ENCODE measurements at places on chromosomes 3 and 15. TPM values are rescaled to one million over a fixed set of nuclear protein-coding genes. Genes with fewer than 3 reads are reported as not detected.

- peaks cover 43% of the 10 kb centered on the region for H3K36me3 ChIP-seq
- no peak overlapping the region for H3K27ac ChIP-seq
- DNase-seq = no peak
- no peaks in the 10 kb centered on the region for H3K4me1 ChIP-seq
- H3K4me3 ChIP-seq = no peak overlapping the region
- no peaks in the 10 kb centered on the region for H3K27me3 ChIP-seq
Observed at GRCh38 chr15:56699743-56700142, 33.6 kb downstream of the ZNF280D start.

- H3K27me3 ChIP-seq = no peaks in the 10 kb centered on the region
- no peaks in the 10 kb centered on the region for H3K36me3 ChIP-seq
- DNase-seq = peak; percentile 10
- H3K4me3 ChIP-seq = no peak overlapping the region
- H3K4me1 ChIP-seq = no peaks in the 10 kb centered on the region
Observed at GRCh38 chr3:126103121-126104027, 19.4 kb upstream of the SLC41A3 start.

DNA sequence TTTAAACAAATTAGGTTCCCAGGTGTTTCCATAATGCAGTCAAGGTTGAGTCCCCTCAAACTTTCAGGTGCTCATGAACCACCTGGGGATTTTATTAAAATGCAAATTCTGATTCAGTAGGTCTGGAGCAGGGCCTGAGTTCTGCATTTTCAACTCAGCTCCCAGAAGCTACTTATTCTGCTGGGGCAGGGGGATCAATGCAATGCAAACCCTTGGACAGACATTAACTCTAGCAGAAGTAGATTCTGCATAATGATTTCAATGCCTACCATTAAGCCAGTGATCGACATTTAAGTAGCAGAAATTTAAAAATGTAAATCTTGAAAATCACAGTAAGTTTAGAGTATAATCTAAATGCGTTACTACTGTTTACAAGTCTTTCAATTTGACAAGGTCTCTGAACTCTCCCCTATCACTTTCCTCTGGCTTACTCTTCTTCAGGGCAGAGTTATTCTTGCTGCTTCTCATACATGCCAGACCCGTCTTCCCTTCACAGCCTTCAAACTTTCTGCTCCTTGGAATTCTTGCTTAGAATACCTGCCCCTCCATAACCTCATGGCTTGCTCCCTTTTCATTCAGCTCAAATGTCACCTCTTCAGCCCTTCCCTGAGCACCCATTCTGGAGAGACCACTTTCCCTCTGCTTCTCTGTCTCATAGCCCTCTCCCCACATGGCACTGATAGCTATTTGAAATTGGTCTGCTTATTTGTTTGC is 19.3 kb upstream of the DPPA4 start:
- no peaks in the 10 kb centered on the region for H3K27me3 ChIP-seq
- H3K36me3 ChIP-seq = no peaks in the 10 kb centered on the region
- DNase-seq = no peak
- no peaks in the 10 kb centered on the region for H3K4me1 ChIP-seq
- H3K27ac ChIP-seq = no peak overlapping the region

GRCh38 chr15:43511012-43511885 is 6.2 kb upstream of the MAP1A start:
- peak; percentile 49 for DNase-seq
- no peaks in the 10 kb centered on the region for H3K36me3 ChIP-seq
- no peaks in the 10 kb centered on the region for H3K27me3 ChIP-seq
- no peak overlapping the region for H3K27ac ChIP-seq

DNA sequence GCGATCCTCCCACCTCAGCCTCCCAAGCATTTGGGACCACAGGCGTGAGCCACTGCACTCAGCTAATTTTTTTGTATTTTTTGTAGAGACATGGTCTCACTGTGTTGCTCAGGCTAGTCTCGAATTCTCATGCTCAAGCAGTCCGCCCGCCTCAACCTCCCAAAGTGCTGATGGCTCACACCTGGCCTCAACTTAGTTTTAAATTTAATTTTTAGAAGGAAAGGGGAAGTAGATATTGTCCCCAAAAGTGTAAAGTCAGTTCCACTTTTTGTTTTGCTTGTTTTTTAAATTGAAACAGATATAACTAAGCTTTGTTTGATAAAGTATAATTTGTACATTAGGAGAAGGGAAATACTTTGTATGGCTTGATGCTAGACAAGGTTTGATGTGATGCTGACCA is 31.3 kb upstream of the NFKBIZ start:
- peaks cover 2% of the 10 kb centered on the region for H3K4me1 ChIP-seq
- no peak overlapping the region for H3K4me3 ChIP-seq
- no peaks in the 10 kb centered on the region for H3K27me3 ChIP-seq
- DNase-seq = no peak

DNA sequence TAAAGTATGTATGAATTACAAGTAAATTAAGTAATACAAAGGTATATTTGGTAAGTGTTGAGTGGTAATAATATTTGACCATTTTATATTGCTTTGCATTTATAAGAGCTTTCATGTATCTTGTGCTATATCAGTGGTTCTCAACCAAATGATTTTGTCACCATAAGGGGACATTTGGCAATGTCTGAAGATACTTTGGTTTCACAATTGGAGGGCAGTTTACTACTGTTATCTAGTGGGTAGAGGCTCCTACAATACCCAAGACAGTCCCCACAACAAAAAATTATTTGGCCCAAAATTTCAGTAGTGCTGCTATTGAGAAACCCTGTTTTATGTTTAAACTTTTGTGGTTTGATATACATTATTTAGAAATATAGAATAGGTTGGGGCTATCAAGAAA is 14.6 kb downstream of the TRPC1 start:
- no peaks in the 10 kb centered on the region for H3K36me3 ChIP-seq
- no peak overlapping the region for H3K4me3 ChIP-seq
- H3K4me1 ChIP-seq = no peaks in the 10 kb centered on the region
- H3K27ac ChIP-seq = no peak overlapping the region
- peaks cover 3% of the 10 kb centered on the region for H3K27me3 ChIP-seq

Gene CCDC12
- total RNA-seq = 111 TPM

Gene CKMT1A
- total RNA-seq = not detected

Gene CD80
- 0.40 TPM for total RNA-seq
